ENCODE measurements at places on chromosomes 6 and 20. TPM values are rescaled to one million over a fixed set of nuclear protein-coding genes. Genes with fewer than 3 reads are reported as not detected.
A peak's percentile ranks its signal among the peaks of the same experiment; 100 is the strongest.

Gene SLC17A9
- 0.41 TPM for total RNA-seq

Gene GPX5
- total RNA-seq = not detected

Gene CFAP206
- total RNA-seq = 0.27 TPM

Gene NOTCH4
- total RNA-seq = 1.1 TPM

- DNase-seq = peak; percentile 92
These were observed 9.9 kb upstream of the SNX9 start for GRCh38 chr6:157813191-157813590.

- no peak for DNase-seq
These were observed 32.0 kb upstream of the TCF21 start for GRCh38 chr6:133856911-133857310.

GRCh38 chr6:124881898-124882578 is 80.2 kb upstream of the RNF217 start:
- peak; percentile 63 for DNase-seq

DNA sequence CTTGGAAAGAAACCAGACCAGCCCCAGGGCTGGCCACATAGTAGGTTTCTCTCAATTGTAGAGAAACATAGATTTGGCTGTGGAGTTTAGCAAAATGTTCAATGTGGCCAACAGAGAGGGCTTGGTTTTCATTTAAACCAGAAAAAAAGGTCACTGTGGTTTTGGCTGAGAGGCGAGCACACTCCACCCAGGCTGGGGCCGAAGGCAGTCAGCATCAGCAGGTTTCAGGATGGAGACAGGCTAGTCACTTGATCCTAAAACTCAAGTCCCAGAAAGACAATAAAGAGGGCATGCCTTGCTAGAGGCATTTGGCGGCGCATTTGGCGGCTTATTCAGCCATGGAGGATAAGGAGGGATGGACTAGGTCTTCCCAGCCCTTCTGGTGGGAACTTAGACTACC is 73.1 kb downstream of the PRND start:
- DNase-seq = peak; percentile 59

DNA sequence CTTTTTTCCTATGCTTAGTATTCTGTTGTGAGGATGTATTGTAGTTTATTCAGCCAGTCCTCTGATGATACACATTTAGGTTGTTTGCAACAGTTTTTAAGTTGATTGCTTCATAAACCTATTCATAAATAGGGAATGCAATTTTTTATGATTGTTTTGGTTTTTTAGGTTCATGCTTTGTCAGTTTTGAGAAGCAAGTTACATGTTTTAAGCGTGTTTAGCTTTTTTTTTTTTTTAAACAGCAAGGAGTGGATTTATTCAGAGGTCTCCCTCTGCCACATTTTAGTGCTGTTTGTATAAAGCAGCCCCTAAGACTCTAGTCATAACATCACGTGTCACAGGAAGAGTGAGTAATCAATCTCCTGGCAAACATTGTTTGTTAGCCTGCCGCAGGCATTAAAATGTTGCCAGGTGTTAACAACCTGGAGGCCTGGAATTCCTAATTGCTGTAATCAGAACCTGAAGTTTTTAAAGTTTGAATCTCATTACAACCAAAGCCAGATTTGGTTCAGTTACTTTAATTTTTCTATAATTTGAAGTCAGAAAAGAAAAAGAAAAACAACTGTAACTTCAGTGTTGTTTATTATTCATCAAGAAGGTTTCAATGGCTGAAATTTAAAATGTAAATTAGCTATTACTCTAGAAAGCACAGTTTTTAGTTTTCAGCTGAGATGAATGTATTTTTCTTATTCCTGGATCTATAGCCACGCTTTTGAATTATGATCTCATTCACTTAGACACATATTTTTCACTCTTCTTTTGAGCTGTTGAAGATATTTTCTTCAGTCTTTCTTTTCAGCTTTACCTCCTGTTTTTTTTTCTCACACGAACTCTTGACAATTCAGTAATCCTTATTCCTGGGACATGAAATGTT is 59.2 kb downstream of the KCNS1 start:
- DNase-seq = peak; percentile 50

GRCh38 chr6:27651371-27651732 is 178.4 kb upstream of the ZNF184 start:
- DNase-seq = no peak

DNA sequence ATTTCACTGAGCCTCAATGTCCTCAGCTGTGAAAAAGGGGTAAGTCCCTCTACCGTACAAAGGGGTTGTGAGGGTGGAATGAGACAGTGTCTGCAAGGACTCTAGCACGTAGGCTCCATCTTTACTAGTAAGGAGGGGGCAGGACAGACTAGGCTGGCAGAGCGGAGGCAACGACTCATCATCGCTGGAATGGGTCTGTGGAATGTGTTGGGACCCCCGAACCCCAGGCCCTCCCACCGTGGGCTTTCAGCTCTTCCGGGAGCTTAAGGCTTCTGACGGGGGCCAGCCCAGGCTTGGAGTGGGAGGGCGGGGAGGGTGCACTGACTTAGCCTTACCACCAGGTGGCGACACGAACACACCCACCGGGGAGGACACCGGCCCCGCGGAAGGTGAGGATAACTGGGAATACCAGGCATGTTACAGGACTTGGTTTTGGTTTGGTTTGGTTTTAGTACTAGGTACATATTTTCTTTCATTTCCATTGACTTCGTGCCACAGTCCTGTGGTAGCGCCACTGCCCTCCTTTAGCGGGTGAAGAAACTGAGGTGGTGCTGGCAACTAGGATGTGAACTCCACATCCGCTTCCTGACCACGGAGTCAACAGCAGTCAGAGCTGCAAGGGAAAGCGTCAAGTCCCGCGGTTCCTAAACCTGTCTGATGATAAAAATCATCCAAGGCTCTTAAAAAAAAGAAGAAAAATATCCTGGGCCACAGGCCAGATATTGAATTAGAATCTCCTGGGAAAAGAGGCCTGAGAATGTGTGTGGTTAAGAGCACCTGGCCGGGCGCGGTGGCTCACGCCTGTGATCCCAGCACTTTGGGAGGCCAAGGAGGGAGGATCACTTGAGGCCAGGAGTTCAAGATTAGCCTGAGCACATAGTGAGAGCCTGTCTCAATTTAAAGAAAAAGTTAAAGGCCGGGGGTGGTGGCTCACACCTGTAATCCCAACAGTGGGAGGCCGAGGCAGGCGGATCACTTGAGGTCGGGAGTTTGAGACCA is 10.3 kb upstream of the TULP1 start:
- peak; percentile 61 for DNase-seq

- no peak for DNase-seq
These were observed 104.4 kb downstream of the MRPL14 start for GRCh38 chr6:44022671-44023352.

- no peak for DNase-seq
These were observed 31.5 kb downstream of the PMEPA1 start for GRCh38 chr20:57678340-57678739.

DNA sequence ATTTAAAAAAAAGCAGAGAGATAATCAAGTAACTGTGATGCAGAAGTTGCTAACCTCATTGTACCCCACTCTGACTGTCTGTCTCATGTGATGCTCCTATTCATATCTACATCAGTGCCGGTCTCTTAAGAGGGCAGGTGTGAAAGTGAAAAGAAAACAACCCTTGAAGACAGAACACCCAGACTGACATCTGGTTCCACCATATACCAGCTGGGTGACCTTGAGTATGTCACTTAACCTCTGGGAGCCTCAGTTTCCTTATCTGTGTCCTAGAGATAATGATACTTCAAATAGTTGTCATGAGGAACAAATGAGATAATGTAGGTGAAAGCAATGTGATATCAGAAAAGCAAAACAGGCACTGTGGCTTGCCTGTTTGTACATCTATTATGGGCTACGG is 426.8 kb upstream of the SOX4 start:
- DNase-seq = no peak

DNA sequence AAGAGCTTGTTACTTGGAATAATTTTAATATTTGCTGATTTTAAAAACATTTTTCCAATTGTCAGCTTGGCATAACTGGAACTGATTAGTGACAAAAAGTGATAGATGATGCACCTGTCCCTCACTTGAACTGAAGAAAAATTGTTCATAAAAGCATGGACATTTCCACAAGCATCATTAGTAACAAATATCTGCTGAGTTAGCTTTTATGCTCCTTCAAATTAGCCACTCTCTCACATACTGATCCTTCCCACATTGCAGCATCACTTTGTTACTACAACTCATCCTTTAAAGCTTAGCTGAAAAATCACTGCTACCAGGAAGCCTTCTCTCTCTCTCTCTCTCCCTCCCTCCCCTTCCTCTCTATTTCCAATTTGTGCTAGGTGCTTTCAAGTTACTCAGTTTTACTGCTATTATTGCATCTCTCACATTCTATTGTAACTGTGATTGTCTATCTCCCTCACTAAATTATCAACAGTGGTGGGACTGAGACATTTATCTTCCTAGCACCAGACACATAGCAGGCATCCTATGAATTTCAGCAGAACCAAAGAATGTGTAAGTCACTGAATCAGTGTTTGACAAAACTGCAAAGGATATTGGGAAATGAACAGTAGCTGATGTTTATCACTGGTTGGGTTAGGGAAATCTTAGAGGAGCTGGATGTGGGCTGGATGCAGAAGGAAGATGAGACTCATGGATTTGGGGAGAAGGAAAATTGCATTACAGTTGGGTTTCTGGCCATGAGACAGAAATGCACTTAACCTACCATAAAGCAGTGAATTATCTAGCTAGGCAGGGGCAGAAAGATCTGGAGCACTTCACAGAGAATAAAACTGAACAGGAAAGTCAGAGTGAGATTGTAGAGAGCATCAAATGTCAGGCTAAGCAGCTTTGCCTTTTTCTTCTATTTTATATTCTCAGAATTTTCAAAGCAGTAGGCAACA is 128.4 kb upstream of the PLN start:
- DNase-seq = no peak

GRCh38 chr6:111942561-111942960 is 69.3 kb upstream of the FYN start:
- no peak for DNase-seq

DNA sequence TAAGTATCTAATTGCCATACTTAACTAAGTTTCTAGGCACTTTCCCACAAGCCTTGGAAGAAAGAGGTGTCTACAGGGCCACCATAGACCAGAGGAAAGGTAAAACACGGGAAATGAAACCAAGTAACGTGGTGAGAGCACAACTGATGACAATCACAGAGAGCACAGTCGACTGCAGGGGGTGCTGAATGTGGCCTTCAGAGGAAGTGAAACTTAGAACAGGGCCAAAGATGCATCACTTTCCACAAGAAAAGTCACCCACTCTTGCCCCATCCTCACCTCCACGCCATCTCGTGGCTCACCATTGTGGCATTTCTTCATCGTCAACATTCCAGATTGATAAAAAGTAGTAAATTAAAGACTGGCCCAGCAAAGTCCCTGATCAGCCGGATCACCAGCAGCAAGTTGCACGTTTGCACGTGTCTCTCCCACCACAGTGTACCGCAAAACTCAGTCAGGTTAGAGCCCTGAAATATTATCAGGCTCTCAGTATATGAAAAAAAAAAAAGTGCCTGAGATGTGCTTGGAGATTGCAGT is 31.4 kb downstream of the HIVEP2 start:
- no peak for DNase-seq

DNA sequence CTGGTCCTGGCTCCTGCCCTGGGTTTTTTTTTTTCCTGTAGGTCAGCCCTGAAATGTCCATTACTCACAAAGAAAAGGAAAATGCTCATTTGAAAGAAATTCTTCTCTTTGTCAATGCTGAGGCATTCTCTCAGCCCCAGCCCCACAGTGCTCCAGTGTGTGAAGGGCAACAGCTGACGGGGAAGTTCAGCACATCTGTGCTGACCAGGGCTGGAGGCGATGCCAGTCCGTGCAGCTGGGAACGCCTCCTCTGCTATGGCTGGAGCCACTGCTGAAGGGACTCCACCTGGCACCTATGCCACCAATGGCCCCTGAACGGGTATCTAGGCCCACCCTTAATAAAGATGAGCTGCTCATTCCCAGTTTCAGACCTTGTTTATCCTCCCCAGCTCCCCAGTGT is 71.9 kb upstream of the SLCO4A1 start:
- DNase-seq = no peak

GRCh38 chr6:7419065-7419464 is 29.5 kb downstream of the RIOK1 start:
- DNase-seq = peak; percentile 11

- no peak for DNase-seq
These were observed 3.7 kb downstream of the PYGB start for GRCh38 chr20:25251558-25251957.

DNA sequence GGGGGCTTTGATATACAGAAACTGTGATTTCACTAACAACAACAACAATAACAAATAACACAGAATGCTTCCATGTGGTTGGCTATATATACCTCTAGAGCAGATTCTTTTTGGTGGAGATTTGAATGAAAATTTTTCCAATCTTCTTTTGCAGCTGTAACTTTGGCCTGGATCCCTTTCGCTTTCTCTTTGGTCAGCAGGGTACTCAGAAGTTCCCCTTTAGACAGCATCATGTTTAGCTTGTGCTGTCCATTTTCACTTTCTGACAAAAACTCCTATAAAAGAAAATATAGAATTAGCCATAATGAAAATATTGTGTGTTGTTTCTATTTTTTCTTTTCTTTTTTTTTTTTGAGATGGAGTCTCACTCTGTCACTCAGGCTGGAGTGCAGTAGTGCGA is 264.2 kb downstream of the SYNE1 start:
- no peak for DNase-seq

All from fibroblast of the aortic adventitia (primary cell).